ENCODE measurements at places on chromosomes 12 and 14.

DNA sequence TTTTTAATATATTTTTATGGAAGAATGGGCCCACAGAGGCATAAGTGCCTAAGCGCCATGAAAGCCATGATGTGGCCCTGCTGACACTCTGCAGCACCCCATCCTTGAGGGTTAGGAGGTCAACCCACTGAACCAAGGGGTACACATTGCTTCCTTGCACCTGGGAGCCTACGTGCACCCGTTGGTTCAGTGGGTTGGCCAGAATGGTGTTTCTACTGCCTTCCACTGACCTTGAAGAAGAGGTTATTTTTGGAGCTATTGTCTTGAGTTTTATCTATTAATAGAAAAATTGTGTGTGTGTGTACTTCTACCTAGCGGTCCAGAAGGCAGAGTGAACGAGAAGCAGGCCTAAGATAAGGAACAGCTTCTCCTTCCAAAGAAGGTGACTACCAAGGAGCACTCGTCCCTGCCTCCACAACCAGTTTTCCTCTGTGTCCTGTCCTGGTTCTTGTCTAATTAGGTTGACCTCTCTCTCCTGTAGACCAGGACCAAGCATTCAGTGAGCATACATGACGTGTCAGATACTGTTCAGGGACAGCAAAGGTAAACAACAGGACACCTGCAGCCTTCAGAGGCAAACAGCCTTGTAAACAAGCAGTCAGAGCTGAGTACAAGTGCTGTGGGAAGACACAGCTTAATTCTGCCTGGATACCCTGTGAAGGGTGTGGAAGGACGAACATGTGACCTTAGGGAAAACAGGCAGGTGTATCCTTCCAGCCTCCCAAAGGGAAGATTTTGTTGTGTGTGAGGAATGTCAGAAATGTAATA, 30.4 kb upstream of the PLEK2 start:
- DNase-seq: no peak

DNA sequence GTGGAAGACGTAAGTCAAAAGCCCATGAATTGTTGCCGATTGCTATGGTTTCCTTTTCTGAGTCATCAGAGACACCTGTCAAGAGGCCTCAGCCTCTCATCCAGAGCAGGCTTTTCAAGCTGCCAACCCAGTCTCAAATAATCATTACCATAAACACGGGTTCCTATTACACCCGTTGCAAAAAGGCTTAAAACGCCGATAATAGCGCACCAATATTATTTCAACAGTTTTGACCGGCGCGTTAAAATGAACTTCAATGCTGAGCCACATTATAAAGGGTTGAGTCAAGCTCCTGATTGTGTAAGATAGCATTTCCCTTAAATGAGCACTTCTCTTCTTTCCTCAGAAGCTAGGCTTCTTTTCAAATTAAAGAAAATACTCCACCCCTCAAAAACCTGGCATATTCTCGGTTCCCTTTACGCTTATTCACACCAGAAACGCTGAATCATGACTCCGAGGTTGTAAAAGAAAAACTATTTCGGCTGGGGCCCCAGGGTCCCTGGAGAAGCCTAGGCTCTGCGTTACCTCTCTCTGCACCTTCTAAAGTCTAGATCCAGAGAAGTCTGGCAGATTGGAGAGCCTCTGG, 1.4 kb downstream of the TMTC1 start:
- peak; percentile 90 for DNase-seq

- DNase-seq: no peak
These were observed 51.8 kb downstream of the ISCA2 start for GRCh38 chr14:74545386-74545785.

DNA sequence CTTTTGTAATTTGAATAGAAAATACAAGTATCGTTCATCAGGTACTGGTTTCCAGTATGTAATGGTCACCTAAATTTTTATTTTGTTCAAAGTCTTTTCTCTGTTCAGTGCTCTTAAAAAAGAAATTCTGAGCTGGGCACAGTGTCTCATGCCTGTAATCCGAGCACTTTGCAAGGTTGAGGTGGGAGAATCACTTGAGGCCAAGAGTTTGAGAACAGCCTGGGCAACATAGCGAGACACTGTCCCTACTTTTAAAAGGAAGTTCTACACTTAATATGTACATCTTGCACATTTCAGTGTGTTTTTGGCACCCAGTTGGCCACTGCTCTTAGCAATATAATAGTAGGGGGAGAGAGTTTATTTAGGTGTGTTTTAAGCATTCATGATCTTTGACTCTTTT, 27.9 kb downstream of the PCNX1 start:
- DNase-seq: no peak

GRCh38 chr12:50533971-50534370, 29.2 kb downstream of the DIP2B start:
- DNase-seq: no peak

DNA sequence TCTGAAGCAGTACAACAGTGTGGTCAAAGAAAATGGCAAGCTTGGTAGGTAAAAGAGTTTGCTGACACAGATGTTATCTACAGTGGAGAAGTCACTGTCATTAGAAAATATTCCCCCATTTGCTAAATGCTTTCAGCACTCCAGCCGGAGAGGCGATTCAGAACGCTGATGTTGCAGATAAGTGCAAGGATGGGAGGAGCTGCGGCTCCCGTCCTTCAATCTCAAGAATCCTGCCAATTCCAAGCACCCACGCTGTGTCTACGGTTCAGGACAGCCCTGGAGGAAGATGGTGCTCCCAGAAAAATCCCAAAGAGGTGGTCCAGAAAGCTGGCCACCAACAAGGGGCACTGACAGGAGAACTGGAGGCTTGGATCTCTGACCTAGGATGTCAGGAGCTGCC, 79.1 kb downstream of the ZFP36L1 start:
- no peak for DNase-seq

DNA sequence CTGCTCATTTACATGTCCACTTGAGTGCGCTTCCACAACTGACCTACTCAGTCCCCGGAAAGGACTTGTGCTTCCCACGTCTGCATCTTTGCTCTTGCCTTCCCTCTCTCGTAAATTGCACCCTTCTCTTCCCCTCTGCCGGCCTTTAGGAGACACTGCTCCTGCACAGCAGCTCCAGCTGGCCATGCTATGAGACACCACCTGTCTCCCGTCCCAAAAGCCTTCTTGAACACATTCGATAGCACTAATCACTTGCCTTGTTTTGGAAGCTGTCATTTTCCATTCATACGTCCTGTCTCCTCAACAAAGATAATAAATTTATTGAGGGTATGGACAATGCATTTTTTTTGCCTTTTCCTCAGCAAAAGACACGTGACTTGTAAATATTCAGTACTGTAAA, 15.7 kb upstream of the KCNA1 start:
- DNase-seq: no peak

- DNase-seq: no peak
These were observed 42.7 kb upstream of the EAPP start for GRCh38 chr14:34582117-34582680.

- DNase-seq: no peak
These were observed 48.1 kb downstream of the VWF start for GRCh38 chr12:6076346-6076745.

GRCh38 chr12:25276199-25276937, 25.6 kb upstream of the KRAS start:
- DNase-seq: peak; percentile 95

- no peak for DNase-seq
These were observed 36.6 kb upstream of the TRIM9 start for GRCh38 chr14:51131516-51131915.

GRCh38 chr12:87756721-87757120, 272.5 kb downstream of the C12orf50 start:
- peak; percentile 72 for DNase-seq

GRCh38 chr12:94700662-94701061, 50.3 kb upstream of the TMCC3 start:
- no peak for DNase-seq

GRCh38 chr12:23098110-23098509, 473.1 kb downstream of the ETNK1 start:
- no peak for DNase-seq

DNA sequence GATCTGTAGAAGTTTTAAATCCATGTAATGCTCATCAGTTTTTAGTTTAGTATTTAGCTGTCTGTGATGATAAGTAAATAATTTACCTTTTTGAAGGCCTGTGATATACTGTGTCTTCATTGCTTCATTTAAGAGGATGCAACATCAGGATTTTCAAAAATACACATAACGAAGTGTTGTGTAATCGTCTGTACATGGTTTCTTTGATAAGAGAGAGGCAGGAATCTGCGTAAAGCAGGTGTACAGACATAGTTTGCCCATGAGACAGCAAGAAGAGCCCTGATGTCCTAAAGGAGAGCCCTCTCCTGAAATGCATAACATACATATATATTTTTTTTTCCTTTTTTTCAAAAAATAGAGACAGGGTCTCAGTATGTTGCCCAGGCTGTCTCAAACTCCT, 44.8 kb downstream of the RASSF3 start:
- DNase-seq: no peak

- DNase-seq: peak; percentile 53
These were observed 148.1 kb upstream of the LRIG3 start for GRCh38 chr12:59068436-59068835.

- DNase-seq: no peak
These were observed 32.2 kb downstream of the PDE6H start for GRCh38 chr12:15005064-15005463.

GRCh38 chr12:104736307-104736706, 221.8 kb downstream of the SLC41A2 start:
- peak; percentile 91 for DNase-seq

DNA sequence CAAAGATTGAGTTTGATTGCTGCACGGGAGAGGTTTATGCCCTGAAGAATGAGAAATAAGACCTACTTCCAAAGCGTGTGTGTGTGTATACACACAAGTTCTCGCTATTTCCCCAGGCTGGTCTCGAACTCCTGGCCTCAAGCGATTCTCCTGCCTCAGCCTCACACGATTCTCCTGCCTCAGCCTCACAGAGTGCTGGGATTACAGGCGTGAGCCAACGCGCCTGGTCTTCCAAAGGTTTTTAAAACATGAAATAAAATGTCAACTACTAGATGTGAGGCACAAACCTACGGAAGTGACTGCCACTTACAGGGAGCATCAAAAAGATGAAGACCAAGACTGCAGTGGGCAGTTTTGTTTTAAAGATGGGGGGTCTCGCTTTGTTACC, 622 bp upstream of the WASHC3 start:
- no peak for DNase-seq

DNA sequence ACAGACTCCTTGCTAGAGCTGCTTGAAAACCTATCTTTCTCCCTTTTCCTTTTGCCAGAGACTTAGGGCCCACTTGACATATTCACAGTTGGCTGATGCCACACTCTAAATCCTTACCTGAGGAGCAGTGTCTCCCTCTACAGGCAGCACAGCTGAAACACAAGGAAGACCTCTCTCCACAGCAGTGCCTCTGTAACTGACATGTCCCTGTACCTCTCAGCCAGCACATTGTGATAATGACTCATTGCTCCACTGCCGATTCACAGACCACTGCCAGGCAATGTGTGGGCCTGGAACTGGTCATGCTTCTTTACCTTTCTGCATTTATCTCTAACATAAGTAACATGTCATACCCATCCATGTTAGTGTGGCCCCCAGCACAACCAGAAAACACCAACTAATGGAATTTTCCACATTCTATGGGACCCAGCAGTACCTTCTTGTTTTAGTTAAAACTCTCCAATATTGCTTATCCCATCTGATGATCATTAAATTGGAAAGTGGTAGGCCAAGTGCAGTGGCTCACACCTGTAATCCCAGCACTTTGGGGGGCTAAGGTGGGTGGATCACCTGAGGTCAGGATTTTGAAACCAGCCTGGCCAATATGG, 56.5 kb downstream of the GTF2A1 start:
- peak; percentile 87 for DNase-seq

DNA sequence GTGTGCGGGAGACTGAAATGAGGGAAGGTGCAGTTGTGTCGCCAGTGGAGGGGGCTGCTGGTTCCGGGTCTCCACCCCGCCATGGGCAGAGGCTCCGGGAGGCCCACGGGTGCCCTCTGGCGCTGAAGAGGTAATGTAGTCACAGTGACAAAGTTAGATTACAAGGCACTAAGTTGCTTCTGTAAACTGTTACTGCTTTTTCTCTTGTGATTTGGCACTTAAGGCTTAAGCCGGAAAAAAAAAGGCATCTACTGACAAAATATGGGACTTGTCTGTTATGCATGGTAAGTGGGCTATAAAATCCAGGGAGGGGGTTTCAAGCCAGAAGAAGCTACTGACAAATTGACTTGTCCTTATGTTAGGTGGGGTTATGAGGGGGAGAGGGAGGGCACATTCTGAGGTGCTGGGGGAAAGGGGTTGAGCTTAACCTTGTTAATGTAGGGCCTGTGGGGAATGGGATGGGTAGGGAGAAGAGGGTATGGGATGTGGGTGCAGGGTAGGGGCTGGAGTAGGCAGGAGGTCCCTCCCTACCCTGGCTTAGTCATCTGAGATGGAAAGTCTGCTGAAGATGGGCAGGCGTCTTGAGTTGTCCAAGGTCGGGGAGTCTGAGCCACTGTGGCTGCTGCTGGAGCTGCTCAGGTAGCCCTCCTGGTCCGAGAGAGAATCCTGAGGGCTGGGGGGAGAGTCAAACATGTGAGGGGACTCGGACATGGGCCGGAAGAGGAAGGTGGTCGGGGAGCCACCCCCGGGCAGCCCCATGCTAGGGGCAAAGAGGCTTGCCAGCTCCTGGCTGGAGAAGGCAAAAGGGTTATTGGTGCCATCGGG, 3.7 kb downstream of the ZFP36L1 start:
- peak; percentile 70 for DNase-seq

DNA sequence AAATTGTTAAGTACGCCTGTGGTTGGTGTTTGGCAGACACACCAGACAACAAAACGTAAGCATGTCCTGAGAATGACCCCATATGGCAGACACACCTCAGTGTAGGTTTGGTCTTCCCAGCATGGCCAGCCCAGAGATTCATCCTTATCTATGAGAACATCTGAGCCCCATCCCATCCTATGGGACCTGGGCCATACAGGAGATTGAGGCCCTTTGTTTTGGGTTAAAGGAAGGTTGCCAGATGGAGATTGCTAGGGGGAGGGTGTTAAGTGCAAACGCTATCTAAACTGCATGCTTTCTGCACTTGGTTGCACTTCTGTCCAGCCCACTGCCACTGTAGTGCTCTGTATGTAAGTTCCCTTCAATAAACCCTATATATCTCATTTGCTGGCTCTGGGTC, 4.1 kb upstream of the PCNX4 start:
- no peak for DNase-seq

DNA sequence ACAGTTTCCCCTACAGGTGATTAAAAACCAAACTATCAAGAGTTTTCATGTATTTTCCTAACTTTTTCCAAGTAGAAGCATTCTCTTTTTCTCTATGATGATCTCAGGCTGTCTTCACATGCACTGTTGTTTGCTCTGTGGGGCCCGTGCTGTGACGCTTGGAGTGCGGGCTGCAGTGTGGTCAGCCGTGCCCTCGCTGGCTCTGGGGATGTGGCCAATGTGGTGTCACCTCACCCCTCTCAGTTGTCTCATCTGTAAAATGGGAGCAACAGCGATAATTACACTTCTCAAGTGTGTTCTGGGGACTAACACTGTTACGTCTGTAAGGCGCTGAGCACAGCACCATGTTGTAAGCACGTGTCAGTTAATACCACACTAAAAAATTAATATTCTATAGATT, 28.6 kb downstream of the DDX51 start:
- DNase-seq: no peak
